GM12891 (cell line): ENCODE measurements at places on chromosomes 2 and 18.

DNA sequence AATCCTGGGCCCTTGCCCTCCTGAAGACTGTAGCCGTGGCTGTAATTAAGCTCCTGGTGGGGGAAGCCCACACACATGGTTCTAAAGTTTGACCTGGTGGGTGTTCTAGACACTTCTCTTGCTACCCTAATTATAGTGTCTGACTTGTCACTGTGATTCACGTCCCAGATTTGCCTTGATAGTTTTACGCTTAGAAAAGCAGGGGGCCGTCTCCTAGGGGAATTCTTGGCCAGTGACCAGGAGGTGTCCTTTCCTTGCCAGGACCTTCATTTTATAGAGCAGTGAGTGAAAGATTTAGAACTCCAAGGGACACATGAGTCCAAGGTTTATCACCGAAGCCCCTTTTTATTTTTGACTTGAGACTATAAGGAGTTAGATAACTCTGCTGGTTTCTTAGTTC lies 9.0 kb downstream of the TMEM214 start:
- DNase-seq = no peak

GRCh38 chr2:181138816-181139215 lies 158.4 kb downstream of the UBE2E3 start:
- DNase-seq = no peak

GRCh38 chr2:154480521-154480920 lies 218.0 kb upstream of the KCNJ3 start:
- DNase-seq = no peak

- no peak for DNase-seq
Measured at GRCh38 chr18:62784338-62784965, 69.1 kb downstream of the PHLPP1 start.

DNA sequence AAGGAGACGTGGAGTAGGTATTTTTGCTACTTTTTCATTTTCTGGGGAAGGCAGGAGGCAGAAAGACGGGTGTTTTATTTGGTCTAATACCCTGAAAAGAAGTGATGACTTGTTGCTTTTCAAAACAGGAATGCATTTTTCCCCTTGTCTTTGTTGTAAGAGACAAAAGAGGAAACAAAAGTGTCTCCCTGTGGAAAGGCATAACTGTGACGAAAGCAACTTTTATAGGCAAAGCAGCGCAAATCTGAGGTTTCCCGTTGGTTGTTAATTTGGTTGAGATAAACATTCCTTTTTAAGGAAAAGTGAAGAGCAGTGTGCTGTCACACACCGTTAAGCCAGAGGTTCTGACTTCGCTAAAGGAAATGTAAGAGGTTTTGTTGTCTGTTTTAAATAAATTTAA lies 3.4 kb downstream of the FZD7 start:
- DNase-seq = no peak

GRCh38 chr2:145975406-145975805 lies 1455.5 kb upstream of the ZEB2 start:
- no peak for DNase-seq

DNA sequence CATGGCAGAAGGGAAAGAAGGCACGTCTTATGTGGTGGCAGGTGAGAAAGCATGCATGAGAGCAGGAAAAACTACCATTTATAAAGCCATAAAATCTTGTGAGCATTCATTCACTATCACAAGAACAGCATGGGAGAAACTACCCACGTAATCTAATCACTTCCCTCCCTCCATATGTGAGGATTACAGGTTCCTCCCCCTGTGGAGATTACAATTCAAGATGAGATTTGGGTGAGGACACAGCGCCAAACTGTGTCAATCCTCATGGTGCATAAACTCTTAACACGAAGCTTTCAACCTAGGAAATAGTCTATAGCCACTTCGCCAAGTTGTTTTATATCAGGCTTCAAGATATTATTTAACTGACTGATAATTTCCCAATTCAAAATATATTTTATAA lies 595.5 kb downstream of the FBXO15 start:
- no peak for DNase-seq

DNA sequence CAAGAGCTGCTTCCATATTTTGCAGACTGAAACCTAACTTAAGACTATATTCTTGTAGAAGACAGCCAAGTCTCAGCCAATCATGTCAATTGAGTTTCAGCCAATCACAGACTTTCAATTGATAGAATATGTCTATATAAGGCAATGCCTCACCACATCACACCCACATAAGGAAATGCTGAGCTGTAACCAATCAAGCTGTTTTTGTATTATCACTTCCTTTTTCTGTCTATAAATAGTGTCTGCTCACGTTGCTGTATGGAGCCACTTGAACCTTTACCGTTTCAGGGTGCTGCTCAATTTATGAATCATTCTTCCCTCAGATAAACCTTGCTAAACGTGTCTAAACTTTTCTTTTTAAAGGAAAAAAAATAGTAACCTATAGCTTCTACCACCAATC lies 1554.4 kb upstream of the LRRTM1 start:
- no peak for DNase-seq

DNA sequence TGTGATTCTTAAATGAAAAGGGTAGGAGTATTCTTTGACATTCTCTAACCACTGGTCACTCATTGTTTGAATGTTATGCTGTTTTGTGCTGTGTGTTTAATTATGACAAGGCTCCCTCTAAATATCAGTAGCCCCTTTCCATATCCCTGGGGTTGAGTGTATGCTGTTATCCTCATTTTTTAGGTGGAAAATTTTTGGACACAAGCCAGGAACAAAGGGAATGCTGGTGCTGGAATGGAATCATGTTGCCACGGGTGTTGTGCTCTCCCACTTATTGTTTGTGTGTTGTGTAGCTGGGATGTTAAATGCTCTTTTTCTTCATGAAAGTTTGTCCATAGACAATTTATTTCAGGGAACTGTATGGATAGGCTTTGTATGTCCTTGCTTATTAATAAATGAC lies 43.3 kb downstream of the ZNF532 start:
- DNase-seq = no peak

DNA sequence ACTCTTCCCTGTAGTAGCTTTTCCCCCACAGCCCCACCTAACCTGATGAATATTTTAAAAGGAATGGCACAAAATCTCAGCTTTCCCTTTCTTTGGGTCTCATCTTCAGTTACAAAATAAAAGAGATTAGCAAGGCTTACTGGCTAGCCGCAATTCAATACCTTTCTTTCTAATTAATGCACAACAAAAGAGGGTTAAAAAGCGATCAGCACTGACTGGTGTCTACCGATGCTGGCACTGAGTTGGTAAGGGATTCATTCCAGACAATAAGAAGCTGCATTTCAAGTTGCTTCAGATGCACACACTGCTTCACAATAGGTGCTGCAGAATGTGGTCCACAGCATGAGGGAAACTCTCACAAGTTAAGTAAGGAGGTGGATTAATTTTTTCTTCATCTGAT lies 41.9 kb downstream of the HDHD2 start:
- no peak for DNase-seq

DNA sequence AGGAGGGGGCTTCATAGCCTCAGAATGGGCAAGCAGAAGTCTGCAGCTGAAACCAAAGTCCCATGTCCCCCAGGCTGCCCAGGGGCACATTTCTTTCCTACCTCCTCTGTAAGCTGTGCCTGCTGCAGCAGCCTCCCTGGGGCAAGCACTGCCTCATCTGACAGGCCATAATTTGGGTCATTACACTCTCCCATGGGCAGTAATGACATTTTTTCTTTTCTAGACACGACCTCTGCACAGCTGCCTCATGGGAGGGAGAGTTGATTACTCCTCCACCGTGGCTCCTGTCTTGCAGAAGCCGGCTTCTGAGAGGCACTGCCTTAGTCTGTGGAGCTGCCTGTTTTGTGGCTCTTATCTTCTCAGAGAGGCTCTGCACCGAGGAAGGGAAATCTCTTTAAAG lies 268.9 kb downstream of the TDRD15 start:
- no peak for DNase-seq

GRCh38 chr18:26685438-26686157 lies 137.2 kb upstream of the KCTD1 start:
- no peak for DNase-seq

- no peak for DNase-seq
Measured at GRCh38 chr18:40841063-40841462, 1114.0 kb upstream of the PIK3C3 start.

DNA sequence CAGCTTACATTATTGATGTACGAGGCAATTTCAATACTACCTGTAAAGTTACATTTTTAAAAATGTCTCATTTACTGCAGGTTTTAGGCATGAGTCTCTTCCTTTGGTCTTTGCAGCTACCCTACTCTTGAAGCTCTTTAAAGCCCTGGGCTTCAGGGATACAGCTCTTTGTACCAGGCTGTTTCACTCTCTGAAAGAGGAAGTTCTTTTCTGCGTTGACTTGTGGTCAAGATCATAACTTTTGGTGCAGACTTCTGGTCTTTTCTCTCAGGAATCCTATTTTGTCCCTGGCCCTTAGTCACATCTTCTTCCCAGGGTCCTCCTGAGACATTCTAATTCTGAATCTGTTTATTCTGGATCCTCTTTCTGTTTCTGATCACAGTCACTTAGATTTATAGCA lies 16.6 kb upstream of the HRH4 start:
- no peak for DNase-seq

GRCh38 chr18:74291472-74291770 lies 342 bp downstream of the CYB5A start:
- no peak for DNase-seq

GRCh38 chr18:51149670-51150069 lies 47.8 kb downstream of the MEX3C start:
- no peak for DNase-seq

DNA sequence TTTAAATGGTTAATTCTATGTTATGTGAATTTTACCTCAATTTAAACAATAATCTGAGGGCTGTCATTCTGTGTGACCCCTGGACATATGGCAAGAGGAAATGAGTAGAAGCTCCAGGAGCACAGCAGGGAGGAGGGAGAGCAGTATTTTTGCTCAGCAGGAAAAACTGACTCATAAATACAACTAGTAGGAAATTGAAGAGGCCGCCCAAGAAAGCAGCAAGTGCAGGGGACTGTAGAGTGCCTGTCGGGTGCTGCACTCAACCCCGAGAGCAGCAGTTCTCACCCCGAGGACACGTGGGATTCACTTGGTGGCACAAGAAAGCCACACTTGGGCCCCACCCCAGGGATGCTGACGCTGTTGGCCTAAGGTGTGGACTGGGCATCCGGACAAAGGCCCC lies 60.8 kb downstream of the NPAS2 start:
- DNase-seq = no peak

DNA sequence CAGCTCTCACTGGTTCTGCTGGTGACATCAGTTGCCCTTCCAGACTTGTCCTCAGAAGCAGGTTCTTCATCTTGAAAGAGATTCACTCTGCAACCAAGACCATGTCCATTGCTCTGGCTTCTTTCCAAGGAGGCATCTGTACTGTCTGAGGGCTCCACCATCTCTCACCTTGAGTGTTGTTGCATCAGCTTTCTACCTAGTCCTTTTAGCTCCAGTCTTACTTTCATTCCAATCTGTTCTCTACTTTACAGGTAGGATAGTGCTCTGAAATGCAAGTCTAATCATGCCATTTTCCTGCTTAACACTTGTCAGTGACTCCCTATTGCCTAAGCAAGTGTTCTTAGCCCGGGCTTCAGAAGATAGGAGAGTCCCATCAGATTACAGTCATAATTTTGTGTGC lies 117.7 kb downstream of the EN1 start:
- DNase-seq = no peak

DNA sequence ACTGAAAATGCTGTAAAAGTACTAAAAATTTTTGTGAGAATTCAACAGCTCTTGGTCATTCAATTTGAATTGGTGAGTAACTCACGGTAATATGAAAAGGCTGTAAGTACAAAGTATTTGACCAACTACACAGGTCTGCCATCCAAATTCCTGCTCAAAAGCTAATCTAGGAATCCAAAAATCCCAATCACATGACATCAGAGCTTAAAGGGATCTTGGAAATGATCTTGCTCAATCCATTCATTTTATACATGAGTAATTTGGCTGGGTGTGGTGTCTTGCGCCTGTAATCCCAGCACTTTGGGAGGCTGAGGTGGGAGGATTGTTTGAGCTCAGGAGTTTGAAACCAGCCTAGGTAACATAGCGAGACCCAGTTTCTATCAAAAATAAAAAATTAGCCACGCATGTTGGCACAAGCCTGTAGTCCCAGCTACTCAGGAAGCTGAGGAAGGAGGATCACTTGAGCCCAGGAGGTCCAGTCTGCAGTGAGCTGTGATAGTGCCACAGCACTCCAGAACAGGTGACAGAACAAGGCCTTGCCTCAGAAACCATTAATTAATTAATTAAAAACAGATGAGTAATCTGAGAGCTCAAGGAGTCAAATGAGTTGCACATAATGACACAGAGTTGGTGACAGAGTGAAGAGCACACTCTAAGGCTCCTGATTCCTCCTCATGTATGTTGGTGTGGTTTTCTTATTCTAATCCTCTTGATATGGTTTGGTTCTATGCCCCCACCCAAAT lies 19.8 kb downstream of the SPIRE1 start:
- no peak for DNase-seq

GRCh38 chr2:211085056-211085680 lies 528.8 kb downstream of the CPS1 start:
- DNase-seq = no peak

DNA sequence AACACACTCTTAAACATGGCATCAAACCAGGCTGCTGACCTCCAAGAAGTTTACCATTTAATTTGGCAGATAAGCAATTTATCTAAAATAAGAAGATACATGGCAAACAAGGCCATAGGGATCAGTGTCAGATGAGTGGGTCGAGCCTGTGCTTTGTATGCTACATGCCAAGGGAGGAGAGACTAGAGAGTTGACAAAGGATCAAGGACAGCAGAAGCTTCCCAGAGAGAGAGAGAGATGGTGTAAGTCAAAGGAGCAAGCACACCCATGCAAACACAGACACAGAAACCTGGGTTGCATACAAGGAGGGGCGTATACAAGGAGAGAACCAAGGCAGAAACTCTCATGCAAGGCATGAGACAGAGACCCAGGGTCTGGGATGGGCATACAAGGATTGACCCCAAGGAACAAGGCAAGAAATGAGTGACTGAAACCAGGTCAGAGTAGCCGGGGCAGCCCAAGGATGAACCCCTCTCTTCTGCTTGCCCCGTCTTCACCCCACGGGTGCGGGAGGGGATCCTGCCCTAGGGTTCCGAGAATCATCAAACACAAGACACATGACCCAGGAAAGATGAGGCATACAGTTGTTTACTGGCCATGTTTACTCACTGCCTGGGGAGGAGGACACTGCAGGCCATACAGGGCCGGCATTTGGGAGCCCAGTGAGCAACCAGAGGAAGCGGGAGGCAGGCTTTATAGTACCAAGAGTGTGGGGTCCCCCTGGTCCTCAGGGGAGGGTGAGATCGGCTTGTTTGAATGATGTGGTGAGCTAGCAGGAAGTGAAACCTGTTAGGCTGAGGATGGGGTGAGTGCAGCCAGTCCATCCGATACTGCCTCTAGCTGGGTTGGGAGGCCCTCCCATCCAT lies 529.2 kb upstream of the ID2 start:
- peak; percentile 56 for DNase-seq

GRCh38 chr18:52342456-52342855 lies 2.5 kb downstream of the DCC start:
- DNase-seq = no peak

DNA sequence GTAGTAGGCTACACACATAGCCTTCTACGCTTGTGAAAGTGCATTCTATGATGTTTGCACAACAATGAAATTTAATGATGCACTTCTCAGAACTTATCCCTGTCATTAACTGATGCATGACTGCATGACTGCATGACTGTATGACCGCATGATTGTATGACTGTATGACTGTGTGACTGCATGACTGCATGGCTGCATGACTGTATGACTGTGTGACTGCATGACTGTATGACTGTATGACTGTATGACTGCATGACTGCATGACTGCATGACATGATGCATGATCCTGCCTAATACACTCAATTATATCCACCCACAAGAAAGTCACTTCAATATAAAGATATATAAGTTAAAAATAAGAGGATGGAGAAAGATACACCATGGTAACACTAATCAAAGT lies 365.4 kb upstream of the FSIP2 start:
- DNase-seq = no peak
